ENCODE measurements at places on chromosomes 1 and 21. TPM values are rescaled to one million over a fixed set of nuclear protein-coding genes. Genes with fewer than 3 reads are reported as not detected.

LRRC38 gene
- not detected for polyA plus RNA-seq

SELE gene
- polyA plus RNA-seq, result 0.18 TPM

LRRN2 gene
- polyA plus RNA-seq, result not detected

ABCG1 gene
- 7.4 TPM for polyA plus RNA-seq

SYNJ1 gene
- polyA plus RNA-seq, result 13.3 TPM

AMY2A gene
- 0.63 TPM for polyA plus RNA-seq

FCGR1A gene
- 25.2 TPM for polyA plus RNA-seq

LCE6A gene
- not detected for polyA plus RNA-seq

KIF2C gene
- polyA plus RNA-seq, result 2.3 TPM

DNASE2B gene
- not detected for polyA plus RNA-seq

CFHR4 gene
- polyA plus RNA-seq, result not detected

FHAD1 gene
- not detected for polyA plus RNA-seq

GRCh38 chr1:158864595-158864994 lies 33.4 kb downstream of the MNDA start:
- no peaks in the 10 kb centered on the region for H3K36me3 ChIP-seq
- no peak overlapping the region for H3K27ac ChIP-seq
- no peaks in the 10 kb centered on the region for H3K4me1 ChIP-seq
- no peak for DNase-seq
- H3K4me3 ChIP-seq, result no peak overlapping the region

GRCh38 chr1:12052008-12052573 lies 11.0 kb upstream of the TNFRSF8 start:
- peak; percentile 88 for DNase-seq
- H3K27me3 ChIP-seq, result no peaks in the 10 kb centered on the region
- H3K27ac ChIP-seq, result no peak overlapping the region
- no peaks in the 10 kb centered on the region for H3K36me3 ChIP-seq
- H3K4me1 ChIP-seq, result no peaks in the 10 kb centered on the region

- H3K27ac ChIP-seq, result no peak overlapping the region
- H3K27me3 ChIP-seq, result no peaks in the 10 kb centered on the region
- DNase-seq, result peak; percentile 36
- no peaks in the 10 kb centered on the region for H3K36me3 ChIP-seq
- no peaks in the 10 kb centered on the region for H3K4me1 ChIP-seq
Measured at GRCh38 chr1:2115702-2116341, 65.6 kb downstream of the PRKCZ start.

DNA sequence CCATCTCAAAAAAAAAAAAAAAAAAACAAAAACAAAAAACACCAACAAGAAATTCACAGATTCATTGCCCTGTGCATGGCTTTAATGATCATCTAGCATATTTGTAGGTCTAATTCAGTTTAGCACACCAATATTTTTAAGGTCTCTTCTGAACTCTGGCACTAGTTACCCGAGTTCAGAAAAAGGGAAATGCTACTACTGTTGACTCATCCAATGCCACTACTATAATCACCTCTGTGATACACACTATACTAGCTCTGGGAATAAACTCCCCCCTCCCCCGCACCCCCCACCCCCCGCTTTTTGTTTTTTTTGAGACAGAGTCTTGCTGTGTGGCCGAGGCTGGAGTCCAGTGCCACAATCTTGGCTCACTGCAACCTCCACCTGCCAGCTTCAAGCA lies 55.6 kb downstream of the FBXO42 start:
- H3K4me3 ChIP-seq, result no peak overlapping the region
- no peaks in the 10 kb centered on the region for H3K27me3 ChIP-seq
- H3K27ac ChIP-seq, result peak overlapping the region; percentile 48
- H3K36me3 ChIP-seq, result no peaks in the 10 kb centered on the region

- DNase-seq, result no peak
- H3K27ac ChIP-seq, result no peak overlapping the region
- no peaks in the 10 kb centered on the region for H3K27me3 ChIP-seq
- no peaks in the 10 kb centered on the region for H3K4me1 ChIP-seq
- H3K4me3 ChIP-seq, result no peak overlapping the region
Measured at GRCh38 chr1:106680216-106680615, 376.3 kb upstream of the PRMT6 start.

DNA sequence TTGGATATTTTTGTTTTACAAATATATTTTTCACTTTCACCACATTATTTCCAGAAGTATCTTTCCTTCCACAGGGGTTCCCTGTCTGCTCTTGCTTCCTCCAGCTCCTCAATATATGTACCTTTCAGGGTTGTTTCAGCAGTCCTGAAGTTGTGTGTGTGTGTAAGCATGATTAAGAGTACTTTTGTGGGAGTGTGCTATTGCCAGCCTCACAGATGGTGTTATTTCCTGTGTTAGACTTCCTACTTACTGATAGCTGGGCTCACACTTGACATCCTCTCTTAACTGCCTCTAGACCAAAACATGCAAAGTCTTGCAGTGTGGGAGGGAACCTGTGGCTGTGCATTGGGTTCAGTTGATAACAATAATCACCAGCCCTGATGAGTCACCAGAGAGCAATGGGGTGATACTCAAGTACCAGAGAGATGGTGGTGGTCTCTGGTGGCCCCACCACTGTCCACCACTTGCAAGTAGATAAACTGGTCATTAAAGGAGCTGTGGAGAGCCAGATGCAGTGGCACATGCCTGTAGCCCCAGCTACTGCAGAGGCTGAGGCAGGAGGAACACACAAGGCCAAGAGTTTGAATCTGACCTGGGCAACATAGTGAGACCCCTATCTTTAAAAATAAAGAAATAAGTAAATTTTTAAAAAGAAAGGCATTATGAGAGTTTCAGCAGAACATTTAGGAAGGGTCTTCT lies 126.7 kb downstream of the NR5A2 start:
- no peaks in the 10 kb centered on the region for H3K36me3 ChIP-seq
- no peak overlapping the region for H3K4me3 ChIP-seq
- no peaks in the 10 kb centered on the region for H3K4me1 ChIP-seq
- no peak for DNase-seq
- no peaks in the 10 kb centered on the region for H3K27me3 ChIP-seq

- peak; percentile 67 for DNase-seq
- H3K4me3 ChIP-seq, result no peak overlapping the region
- H3K4me1 ChIP-seq, result no peaks in the 10 kb centered on the region
- no peaks in the 10 kb centered on the region for H3K36me3 ChIP-seq
- H3K27me3 ChIP-seq, result no peaks in the 10 kb centered on the region
Measured at GRCh38 chr1:1205769-1206375, 520 bp downstream of the TNFRSF18 start.

- no peaks in the 10 kb centered on the region for H3K36me3 ChIP-seq
- no peaks in the 10 kb centered on the region for H3K4me1 ChIP-seq
- H3K4me3 ChIP-seq, result no peak overlapping the region
- H3K27me3 ChIP-seq, result no peaks in the 10 kb centered on the region
- no peak for DNase-seq
Measured at GRCh38 chr1:16208270-16208987, 4.0 kb downstream of the ARHGEF19 start.

DNA sequence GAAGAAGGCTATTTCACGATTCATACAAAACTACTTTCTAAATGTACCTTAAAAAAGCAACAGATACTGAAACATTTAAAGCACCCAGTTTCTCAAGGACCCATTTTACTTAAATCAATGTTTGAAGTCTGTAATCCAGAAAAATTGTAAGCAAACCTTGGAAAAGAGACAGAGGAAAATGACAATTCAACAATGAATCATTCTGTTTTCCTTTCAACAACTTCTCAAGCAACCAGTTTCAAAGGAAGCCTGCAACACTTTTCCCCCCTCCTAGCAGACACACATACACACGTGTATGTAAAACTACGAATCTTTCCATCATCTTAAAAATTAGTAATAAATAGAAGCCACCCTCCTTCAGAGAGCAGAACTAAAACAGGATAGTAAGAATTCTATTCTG lies 1.2 kb downstream of the RERE start:
- no peaks in the 10 kb centered on the region for H3K4me1 ChIP-seq
- H3K27me3 ChIP-seq, result no peaks in the 10 kb centered on the region
- peak overlapping the region; percentile 51 for H3K4me3 ChIP-seq
- DNase-seq, result no peak
- H3K27ac ChIP-seq, result no peak overlapping the region

DNA sequence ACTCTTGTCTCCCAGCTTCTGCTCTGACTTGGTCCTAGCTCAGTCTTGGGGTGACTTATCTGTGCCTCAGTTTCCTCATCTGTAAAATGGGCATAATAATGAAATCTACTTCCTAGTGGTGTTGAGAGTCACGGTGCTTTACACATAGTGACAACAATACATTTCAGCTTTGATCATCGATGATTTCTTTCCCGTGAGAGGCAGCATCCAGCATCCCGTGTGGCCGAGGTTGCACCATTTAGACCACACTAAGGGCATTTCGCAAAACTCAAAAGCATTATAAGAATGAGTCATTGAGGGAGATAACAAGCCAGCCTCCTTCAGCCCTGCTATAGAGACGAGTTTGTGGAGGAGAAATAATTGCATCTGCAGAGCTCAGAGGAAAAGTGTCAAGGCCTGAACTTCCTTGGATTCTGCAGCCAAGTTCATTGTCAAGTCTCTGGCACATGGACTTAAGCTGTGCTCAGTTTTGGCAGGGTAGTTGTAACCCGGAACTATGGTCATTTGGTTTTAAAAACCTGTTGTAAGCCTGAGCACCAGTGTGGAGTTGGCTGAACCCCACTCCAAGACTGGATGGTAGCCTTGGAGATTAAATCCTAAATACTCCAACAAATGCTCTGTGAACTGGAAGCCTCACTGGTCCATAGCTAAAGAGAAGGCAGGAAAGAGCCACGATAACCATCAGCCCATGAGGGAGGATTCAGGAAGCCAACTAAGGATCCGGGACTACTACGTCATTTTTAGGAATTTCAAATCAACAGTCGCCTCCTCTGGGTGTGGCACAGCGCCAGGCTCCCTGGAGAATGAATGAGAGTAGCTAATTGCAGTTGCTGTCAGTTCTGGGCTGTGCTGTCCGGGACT lies 64.2 kb downstream of the TCP10L start:
- H3K4me1 ChIP-seq, result no peaks in the 10 kb centered on the region
- H3K27ac ChIP-seq, result no peak overlapping the region
- no peaks in the 10 kb centered on the region for H3K36me3 ChIP-seq
- peak; percentile 90 for DNase-seq

DNA sequence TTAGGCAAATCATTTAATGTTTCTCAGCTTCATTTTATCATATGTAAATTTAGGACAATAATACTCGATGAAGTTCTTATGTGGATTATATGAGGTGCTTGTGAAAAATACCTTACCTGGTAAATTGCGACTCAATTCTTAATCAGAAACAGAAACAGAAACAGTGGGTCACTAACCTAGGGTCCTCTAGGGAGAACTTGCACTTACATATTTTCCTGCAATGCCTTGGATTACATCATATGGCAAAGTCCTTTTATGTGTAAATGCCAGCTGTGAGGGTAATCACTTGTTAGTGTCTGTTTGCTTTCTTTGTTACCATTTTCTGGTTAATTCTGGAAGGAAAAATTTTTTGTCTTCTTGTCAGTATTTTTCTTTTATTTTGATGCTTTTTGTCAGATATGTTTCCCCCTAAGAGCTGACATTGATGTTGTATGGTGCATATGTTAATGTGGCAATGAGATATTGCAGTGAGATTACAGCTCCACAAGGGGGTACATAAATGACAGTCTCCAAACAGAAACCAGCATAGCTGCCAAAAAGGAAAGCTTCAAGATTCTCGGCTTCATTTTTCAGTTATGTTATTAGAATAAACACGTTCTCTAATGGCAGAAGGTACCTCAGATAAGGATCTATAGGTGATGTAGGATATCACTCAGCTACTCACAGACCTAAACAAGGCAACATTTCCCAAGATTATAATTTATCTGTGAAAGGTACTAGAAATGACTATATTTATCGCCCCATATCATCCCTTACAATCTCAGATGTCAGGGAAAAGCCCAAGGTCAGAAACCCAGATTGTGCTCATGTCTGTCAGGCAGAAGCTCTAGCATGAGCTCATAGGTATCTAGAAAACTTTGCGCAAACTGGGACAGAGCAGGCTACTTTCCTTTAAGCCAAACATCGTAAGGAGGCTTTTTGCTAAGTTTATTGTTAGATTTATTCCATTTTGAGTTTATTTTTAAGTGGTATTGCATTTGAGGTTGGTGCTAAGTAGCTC lies 119.9 kb downstream of the FASLG start:
- no peaks in the 10 kb centered on the region for H3K36me3 ChIP-seq
- no peak overlapping the region for H3K27ac ChIP-seq
- H3K4me1 ChIP-seq, result no peaks in the 10 kb centered on the region
- H3K27me3 ChIP-seq, result no peaks in the 10 kb centered on the region

DNA sequence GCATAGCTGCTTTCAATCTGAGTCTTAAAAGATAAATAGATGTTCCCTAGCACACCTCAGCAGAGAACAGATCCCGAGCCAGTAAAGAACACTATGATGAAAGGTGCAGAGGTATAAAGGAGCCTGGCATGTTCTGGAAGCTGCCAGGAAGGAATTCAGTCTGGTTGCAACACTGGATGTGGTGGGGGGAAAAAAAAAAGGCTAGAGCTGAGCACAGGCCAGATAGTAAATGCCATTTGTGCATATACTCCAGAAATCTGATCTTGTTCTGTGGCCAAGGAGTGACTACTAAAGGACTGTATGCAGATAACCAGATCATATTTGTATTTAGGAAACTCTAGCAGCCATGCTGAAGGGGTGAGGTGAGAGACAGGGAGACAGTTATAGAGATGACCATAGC lies 240.3 kb downstream of the VAV3 start:
- DNase-seq, result no peak
- no peak overlapping the region for H3K4me3 ChIP-seq
- peaks cover 1% of the 10 kb centered on the region for H3K27me3 ChIP-seq
- H3K36me3 ChIP-seq, result no peaks in the 10 kb centered on the region
- no peak overlapping the region for H3K27ac ChIP-seq
- no peaks in the 10 kb centered on the region for H3K4me1 ChIP-seq

DNA sequence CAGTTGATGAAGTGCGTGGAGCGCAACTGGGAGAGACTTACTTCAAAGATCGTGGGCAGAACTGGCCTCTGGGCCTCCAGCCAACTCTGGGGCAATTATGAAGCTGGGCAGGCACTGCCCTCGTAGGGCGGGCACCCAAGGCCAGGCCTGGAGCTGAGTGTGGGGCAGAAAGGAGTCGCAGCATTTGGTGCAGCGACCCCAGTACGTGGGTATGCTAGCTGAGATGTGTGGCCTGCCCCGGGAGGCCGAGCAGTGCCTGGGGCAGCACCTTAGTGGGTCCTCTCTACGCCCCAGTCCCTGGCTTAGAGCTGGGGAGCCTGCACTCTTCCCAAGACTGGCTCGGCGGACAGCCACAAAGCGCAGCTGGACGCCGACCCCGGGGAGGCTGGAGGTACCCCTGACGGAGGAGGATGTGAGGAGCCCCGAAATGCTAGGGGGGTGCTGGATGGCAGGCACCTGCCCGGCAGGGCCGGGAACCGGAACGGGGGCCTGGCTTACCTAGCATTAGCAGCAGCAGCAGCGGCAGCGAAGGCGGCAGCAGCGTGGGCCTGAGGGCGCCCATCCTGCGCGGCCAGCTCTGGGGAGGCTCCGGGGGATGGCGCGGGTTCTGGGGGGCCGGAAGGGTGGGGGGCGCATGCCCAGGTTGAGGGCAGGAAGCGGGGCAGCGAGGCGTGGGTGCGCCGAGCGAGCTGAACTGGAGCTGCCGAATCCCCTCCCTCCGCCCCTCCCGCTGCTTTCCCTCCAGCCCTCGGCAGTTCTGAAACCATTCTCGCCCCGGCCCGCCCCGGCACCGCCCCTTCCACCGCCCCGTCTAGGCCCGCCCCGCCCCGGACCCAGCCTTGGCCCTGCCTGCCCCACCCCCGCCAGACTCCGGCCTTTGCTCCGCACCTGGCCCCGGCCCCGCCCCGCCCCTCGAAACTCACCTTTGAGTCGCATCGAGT lies at the start of gene IGSF8:
Gene IGSF8 (minus strand): TSS at position 709 of the 941 bp plus-strand sequence. CDS start 147 bp downstream, at position 562.
- DNase-seq, result peak; percentile 98
- H3K27ac ChIP-seq, result peak within 1 kb of the TSS; percentile 96
- H3K4me1 ChIP-seq, result no peaks in the 10 kb centered on the region
- H3K4me3 ChIP-seq, result peak within 1 kb of the TSS; percentile 31
- no peaks in the 10 kb centered on the region for H3K36me3 ChIP-seq

- no peaks in the 10 kb centered on the region for H3K27me3 ChIP-seq
- H3K4me1 ChIP-seq, result no peaks in the 10 kb centered on the region
- H3K4me3 ChIP-seq, result no peak overlapping the region
- no peaks in the 10 kb centered on the region for H3K36me3 ChIP-seq
- no peak overlapping the region for H3K27ac ChIP-seq
- no peak for DNase-seq
Measured at GRCh38 chr1:189323091-189323490, 1154.6 kb downstream of the BRINP3 start.
